ENCODE measurements at places on chromosomes 1 and 21.

GRCh38 chr1:169108223-169108622 is 1.7 kb downstream of the ATP1B1 start:
- DNase-seq, result no peak

- DNase-seq, result no peak
Observed at GRCh38 chr1:228511546-228512445, 24.6 kb downstream of the RNF187 start.

GRCh38 chr1:186438567-186438966 is 22.3 kb downstream of the PDC start:
- DNase-seq, result no peak

DNA sequence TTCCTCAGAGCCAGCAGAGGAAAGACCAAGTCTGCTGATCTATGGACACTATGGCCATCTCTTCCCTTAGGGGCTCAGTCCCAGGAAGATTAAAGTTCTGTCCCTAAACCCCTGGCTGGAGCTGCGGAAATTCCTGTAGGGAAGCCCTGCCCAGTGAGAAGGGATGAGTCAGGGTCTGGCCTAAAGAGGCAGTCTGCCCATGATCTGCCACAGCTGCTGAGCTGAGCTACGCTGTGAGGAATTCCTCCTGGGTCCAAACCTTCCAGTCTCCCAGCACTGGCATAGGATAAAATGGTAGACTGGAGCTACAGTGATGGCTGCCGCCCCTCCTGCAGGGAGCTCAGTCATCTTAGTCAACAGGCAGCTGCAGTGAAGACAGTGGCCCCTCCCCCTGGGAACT is 213.7 kb downstream of the BRINP2 start:
- DNase-seq, result no peak

DNA sequence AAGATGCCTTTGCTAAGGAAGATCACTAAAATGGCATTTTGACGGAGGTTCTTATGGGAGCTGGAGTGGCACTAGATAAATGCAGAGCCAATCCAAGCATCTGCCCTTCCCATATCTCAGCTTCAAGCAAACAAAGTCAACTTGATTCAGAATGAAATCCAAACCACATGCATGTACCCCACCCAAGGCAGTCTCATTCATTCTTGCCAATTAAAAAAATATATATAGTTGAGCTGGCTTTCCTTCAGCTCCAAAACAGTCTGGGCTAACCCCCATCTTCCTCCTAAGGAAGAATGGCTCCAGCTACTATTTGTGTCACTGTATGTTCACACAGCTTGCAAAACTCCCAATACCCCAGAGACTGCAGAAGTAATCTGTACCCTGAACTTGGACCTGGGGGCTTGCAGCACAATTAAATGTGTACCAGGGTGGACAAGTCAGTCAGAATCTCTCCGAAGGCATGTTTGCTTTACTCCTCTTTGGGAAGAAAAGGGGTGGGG is 35.4 kb downstream of the GPR3 start:
- DNase-seq, result no peak

DNA sequence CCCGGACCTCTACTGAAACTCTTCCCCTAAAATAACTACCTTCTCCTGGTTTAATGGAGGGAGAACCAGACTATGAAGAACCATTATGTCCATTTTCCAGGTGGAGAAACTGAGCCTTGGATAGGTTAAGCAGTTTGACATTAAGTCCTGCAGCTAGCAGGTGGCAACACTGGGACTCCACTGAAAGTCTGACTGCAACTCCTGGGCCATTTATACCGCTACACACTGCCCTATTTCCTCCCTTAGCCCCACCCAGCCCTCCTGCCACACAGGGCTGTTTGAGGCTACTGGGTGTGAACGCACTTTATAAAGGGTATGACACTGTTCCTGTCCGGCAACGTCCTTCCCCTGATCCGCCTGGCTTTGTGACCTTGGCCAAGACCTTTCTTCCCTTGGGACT is 511 bp upstream of the INPP5B start:
- DNase-seq, result no peak

- DNase-seq, result no peak
Observed at GRCh38 chr1:10856863-10857598, 60.6 kb upstream of the CASZ1 start.

- no peak for DNase-seq
Observed at GRCh38 chr21:15754640-15755039, 24.9 kb downstream of the USP25 start.

DNA sequence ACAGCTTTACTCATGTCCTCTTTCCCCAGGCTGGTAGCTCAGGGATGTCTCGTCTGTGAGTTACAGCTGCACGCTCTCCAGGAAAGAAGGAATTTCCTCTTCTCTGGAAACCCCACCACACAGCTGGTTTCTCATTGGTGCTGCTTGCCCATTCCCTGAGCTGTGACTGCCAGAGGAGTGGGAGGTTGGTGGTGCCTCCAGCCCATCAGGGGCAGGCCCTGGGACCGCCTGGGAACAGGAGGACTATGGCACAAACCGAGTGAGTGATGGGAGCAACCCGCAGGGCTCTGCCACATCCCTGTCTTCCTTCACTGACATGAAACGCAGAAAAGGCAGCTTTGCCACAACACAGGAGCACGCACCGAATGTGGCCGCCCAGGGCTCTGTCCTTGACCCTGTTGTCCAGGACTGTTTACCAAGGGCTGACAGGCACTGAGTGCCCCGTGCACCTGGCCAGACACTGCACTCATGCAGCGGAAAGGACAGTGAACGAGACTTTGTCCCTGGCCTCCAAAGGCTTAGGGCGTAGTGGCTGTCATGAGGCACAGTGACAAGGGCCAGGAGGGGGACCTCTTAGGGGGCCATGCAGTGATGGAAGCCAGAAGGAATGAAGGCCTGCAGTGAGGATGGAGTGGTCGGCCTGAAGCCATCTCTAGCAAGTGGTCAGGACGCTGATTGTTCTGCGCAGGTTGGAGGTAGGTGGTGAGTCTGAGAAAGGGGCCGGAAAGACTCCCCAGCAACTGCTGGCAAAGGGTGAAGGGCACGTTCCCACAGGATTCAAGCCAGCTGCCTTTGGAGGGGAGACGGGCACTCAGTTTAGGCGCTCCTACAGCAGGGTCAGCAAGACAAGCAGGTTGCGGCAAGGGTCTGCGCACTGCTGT is 1.7 kb upstream of the CCNL2 start:
- no peak for DNase-seq
